DMS79 treated with DMSO at 0.1 percent for 48 hours (cell line): ENCODE measurements at places on chromosomes 12 and 14.

- no peak for DNase-seq
Measured at GRCh38 chr12:92334552-92334951, 188.9 kb upstream of the BTG1 start.

DNA sequence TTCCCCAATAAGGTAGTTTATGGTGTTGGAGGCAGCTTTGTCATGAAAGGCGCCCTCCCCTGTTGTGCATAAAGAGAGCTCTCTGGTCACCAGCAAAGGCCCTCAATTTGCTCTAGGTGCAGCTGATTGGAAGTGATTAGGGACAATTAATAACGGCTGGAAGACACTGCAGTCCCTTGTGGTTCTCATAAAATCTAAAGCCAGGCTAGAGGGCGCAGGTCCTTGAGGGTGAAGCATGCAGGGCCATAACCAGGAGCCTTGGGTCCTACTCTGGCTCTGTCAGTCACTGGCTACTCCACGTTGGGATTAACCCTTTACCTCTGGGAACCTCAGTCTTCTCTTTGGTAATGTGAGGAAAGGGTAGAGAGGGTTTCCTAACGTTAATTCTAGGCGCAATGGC is 1.9 kb downstream of the DAAM1 start:
- DNase-seq = peak; percentile 83

DNA sequence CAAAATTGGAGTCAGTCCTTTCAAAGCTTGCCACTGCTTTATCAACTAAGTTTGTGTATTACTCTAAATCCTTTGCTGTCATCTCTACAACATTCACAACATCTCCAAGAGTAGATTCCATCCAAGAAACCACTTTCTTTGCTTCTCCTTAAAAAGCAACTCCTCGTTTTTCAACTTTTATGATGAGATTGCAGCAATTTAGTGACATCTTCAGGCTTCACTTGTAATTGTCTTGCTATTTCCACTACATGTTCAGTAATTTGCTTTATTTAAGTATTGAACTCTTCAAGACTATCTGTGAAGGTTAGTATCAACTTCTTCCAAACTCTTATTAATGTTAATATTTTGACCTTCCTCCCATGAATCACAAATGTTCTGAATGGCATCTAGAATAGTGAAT is 747.9 kb downstream of the TMTC2 start:
- no peak for DNase-seq

DNA sequence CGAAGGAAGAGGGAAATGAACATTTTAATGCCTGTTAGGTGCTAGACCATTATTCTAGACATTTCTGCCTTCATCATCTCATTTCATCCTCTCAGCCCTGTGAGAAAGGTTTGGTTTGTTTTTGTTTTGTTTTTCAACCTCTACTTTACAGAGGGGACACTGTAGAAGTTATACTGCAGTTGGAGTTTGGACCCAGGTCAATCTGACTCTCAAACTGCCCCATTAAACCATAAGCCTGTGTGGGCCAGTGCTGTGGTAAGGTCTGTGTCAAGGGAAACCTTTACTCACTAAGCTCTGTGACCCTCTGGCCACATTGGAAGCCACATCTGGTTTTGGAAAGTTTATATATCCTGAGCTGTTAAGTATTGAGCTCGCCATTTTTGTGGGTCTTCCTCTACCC is 8.5 kb downstream of the TEAD4 start:
- no peak for DNase-seq

DNA sequence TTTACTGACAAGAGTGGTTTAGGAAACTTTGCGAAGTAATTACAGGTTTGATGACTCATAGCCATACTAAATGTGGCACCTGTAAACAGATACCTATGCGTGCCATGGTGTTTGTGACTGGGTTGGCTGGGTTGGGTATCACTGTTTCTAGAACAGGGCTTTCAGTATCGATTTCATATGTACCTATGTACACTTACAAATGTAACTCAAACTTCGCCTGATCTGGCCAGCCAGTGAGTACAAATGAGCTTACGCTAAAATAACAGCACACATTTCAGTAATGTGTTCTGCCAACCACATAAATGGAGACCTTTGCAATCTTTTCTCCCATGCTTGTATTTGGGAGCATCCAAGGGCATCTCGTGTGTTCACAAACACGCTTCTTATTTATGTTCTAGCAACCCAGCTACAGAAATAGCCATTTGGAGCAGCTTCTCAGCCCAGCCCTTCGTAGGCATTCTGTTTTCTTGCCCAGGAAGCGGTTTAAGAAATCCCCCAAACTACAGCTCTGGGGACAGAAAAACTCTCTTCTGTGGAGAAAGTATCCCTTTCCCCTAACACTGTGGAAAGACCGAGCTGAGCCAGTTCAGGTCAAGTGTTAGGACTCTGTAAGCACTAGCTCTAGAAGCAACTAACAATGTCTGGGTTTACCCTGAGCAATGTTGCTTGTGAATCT is 42.3 kb upstream of the MDM1 start:
- DNase-seq = no peak

DNA sequence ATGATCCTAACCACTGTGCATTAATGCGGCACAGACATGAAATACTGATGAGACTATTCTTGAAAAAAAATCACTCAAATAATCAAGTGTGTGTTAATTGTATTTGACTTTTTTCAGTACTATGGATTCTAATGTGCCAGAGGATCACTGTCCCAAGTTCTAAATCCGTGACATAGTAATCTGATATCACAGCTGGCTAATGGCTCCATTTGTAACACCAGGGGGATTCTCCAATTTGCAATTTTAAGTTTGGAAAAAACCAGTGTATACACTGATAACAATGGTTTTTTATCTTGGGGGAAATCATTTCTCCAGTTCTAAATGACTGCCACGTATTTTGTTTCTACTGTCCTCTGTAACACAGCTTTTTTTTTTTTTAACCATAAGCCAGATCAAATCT is 33.0 kb downstream of the MPHOSPH9 start:
- no peak for DNase-seq

DNA sequence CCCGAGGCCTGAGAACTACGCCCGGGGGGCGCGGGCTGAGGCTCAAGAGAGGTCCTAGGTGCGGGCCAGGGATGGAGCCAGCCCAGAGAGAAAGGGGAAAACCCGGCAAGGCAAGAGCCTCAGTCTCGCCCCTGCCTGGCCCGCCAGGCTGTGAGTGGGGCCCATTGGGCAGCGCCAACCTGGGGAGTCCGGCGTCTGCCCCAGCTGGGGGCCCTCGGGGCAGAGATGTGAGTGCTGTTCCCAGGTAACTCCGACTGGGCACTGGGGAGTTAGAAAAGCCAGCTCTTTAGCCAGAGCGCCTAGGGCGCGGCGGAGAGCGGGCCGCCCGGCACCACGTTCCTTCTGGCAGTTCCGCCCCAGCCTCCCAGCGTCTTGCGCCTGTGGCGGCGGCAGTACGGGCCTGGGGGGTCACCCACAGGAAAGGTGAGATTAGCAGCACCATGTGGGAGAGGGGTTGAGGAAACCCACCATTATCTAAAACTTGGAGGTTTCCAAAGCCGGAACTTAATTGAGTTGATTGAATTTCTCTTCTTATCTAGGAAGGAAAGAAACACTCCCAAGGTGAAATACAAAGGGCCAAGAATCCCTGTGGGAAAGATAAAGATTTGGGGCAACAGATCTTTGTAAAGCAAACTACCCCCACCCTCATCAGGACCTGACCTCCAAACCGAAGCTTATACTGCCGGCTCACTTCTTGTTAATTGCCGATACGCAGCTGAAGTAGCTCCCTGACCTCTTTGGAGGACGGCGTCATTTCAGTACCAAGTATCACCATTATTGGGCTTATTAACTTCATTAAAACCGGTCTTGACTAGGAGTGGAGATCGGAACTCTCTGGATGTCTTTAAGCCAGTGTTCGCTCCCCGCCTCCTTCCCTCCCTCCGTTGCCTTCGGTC is 11.6 kb downstream of the OTX2 start:
- no peak for DNase-seq

DNA sequence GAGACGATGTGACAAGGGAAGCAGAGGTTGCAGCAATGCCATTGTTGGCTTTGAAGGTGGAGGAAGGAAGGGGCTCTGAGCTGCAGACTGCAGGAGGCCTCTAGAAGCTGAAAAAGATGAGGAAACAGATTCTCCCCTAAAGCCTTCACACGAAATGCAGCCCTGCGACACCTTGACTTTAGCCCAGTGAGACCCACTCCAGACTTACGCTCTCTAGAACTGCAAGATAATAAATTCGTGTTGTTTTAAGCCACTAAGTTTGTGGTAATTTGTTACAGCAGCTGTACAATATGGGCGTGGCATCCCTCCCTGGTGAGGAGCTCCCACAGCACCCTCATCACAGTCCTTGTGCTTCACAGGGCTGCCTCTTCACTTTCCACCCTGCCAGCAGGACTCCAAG is 53.2 kb downstream of the GOLGA5 start:
- peak; percentile 77 for DNase-seq

DNA sequence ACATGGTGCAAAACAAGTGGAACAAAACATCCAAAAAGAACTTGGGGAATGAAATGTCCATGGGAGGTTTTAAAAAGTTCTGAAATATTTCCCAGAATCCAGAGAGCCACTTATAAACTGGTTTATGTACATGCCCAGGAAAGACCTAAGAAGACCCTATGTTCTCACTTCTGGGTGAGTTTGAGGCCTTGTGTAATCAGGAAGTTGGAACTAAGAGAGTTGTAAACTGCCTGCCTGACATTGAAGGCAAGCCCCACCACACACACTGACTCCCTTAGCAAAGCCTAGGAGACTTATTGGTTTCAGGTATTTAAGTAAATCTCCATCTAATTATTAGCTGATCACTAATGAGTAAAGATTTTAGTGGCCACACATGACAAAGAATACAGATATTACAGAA is 142.5 kb downstream of the LRIG3 start:
- DNase-seq = no peak

DNA sequence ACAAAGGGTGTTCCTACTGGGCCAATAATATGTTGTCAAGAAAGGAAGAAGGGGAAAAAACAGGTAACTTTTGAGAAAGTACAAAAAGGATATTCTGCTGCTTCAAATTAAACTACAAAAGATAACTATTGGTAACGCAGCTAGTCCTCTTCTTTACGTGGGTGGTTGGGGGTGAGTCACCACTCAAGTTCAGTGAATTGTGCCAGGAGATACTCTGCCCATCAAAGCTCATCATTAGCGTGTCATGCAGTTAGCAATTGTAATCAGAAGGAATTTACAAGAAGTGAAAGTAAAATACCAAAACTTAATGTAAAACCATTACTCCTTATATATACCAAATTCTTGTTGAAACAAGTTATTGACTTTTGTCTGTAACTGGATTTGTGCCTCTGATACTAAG is 342.0 kb downstream of the NPAS3 start:
- DNase-seq = no peak

DNA sequence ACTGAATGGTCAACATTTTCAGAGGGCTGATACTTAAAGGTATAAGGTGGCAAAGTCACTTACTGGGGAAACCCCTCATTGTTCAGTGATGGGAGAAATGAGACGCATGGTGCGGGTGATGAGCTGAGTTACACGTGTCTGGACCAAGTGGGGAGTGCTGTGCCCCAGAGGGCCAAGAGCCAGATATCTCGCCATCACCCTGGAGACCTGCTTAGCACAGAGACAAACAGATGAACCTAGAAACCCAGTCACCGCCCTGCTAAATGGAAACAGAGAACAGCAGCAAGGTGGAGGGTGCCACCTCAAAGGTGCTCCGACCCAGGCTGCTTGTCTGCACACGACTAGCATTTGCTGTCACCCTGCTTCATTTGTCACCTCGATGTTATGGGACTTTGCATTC is 92.4 kb downstream of the RBM19 start:
- DNase-seq = no peak

- peak; percentile 79 for DNase-seq
Measured at GRCh38 chr12:117318591-117318990, 42.8 kb downstream of the NOS1 start.

DNA sequence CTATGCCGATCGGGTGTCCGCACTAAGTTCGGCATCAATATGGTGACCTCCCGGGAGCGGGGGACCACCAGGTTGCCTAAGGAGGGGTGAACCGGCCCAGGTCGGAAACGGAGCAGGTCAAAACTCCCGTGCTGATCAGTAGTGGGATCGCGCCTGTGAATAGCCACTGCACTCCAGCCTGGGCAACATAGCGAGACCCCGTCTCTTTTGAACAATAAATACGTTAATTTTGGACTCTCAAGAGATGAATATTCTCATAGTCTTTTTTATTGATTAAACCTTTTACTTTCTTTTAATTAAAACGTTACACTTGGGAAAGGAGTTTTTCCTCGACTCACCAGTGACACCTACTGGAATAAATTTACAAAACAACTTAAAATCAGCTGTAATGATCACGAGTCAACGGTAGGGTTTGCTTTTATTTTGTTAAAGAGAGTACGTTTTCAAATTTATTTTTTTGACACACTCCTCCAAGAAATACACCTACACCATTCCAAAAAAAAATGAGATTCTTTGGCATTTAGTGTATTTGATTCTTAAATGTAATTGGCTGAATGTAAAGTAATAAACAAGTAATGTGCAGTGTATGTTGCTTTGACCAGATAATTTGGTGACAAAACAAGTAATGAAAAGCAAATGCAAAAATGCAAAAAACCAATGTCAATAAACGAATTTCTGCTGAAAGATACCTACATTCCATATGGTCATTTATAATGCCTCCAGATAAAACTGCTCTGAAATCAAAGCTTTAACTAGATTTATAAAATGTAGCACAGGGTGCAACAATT is 687 bp upstream of the RPS29 start:
- peak; percentile 85 for DNase-seq

GRCh38 chr14:60867503-60868172 is 113.2 kb downstream of the TRMT5 start:
- DNase-seq = no peak

GRCh38 chr12:20063116-20063515 is 305.2 kb upstream of the PDE3A start:
- no peak for DNase-seq

DNA sequence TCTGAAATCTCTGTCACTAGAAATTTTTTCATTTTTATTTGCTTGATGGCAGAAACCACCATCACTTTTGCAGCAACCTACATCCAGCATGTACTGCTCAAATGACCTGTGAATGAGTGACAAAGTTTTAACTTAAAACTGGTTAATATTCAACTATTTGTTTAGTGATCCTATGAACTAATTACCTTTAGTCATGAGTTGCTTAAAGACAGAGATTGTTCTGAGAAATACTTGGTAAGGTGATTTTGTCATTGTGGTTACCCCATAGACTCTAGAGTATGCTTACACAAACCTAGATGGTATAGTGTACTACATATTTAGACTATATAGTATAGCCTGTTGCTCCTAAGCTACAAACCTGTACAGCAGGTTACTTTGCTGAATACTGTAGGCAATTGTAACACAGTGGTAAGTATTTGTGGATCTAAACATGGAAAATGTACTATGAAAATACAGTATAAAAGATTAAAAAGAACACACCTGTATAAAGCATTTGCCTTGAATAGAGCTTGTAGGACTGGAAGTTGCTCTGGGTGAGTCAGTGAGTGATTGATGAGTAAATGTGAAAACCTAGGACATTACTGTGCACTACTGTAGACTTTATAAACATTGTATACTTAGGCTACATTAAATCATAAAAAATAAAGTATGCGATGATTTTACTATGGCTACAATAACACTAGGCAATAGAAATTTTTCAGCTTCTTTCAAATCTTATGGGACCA is 256.6 kb upstream of the PPFIA2 start:
- DNase-seq = no peak

DNA sequence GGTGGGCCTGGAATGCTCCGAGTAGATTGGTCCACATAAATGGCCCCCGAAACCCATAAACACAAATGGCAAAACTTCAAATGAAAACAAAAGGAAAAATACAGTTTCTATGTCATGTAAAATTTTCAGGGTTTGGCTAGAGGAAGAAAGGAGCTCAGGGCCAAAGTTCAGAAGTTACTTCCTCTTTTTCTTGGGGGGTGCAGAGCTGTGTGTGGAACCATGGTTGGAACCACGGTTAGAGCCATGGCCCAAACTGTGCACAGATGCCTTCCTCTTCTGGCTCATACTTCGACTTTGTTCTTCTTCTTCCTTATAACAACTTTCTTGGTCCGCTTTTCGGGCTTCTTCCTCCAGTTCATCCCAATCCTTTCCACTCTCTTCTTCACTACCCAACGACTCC is 51.7 kb downstream of the MGST1 start:
- DNase-seq = no peak
